ENCODE measurements at places on chromosomes 3 and 15. TPM values are rescaled to one million over a fixed set of nuclear protein-coding genes. Genes with fewer than 3 reads are reported as not detected.

GRCh38 chr3:150023239-150023636 is 52.5 kb upstream of the PFN2 start:
- no peak for DNase-seq

GRCh38 chr15:25789616-25789999 is 73.5 kb downstream of the ATP10A start:
- DNase-seq = peak; percentile 10

- no peak for DNase-seq
Measured at GRCh38 chr3:140233702-140234101, 298.7 kb downstream of the CLSTN2 start.

GRCh38 chr15:83846847-83847246 is 192.9 kb downstream of the ADAMTSL3 start:
- DNase-seq = no peak

GRCh38 chr15:100879464-100880138 is at the start of gene ALDH1A3:
ALDH1A3 (plus strand) TSS chr15:100879831; CDS start chr15:100879908, 77 bp downstream.
- DNase-seq = no peak

DNA sequence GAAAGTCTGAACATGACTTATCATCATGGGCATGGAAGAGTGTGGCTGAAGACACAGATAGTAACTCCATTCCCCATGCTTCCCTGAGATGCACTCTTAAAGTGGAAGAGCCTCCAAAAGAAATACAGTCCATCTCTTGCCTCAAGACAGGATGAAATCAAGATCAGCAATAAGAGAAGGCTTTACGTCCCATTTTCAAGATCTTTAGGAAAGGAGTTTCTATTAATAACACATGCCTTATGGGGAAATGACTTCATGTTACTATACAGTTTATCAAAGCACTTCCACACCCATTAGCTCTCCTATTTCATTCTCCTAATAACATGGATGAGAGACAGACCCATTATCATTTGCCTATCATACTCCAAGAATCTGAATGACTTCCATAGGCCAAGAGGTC is 6.1 kb upstream of the KBTBD12 start:
- DNase-seq = no peak

GRCh38 chr3:98501863-98502576 is 4.5 kb downstream of the OR5K2 start:
- DNase-seq = no peak

GRCh38 chr3:185976100-185976499 is 38.3 kb upstream of the TRA2B start:
- no peak for DNase-seq

DNA sequence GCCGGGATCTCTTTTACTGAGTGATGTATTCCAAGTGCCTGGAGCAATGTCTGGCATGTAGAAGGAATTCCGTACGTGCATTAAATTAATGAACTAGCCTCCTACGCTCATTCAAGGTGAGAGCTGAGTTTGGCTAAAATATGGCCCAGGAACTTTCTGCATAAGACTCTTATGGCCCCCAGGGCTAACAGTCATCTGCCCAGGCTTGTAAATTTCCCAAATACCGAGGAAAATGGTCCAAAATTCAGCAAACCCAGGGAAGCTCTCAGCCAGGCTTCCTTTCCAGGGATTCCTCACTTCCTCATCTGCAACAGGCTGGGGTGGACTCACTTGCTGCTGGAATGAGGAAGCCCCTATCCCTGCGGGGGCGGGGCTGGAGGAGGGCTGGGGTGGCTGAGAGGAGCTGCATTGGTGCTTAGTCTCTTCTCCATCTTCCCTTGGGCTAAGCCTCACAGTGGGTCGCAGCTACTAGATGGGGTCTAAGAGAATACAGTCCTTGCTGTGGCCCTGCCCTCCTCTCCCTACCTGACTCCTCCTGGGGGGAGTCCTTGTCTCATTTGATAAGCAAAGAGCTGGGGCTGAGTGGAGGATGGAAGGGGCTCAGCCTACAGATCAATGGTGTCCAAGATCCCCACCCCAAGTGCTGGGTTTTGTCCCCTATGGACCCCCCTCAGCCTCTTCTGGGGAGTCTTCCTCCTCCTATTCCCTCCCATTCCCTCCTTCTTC is 28.5 kb upstream of the APOD start:
- DNase-seq = no peak

DNA sequence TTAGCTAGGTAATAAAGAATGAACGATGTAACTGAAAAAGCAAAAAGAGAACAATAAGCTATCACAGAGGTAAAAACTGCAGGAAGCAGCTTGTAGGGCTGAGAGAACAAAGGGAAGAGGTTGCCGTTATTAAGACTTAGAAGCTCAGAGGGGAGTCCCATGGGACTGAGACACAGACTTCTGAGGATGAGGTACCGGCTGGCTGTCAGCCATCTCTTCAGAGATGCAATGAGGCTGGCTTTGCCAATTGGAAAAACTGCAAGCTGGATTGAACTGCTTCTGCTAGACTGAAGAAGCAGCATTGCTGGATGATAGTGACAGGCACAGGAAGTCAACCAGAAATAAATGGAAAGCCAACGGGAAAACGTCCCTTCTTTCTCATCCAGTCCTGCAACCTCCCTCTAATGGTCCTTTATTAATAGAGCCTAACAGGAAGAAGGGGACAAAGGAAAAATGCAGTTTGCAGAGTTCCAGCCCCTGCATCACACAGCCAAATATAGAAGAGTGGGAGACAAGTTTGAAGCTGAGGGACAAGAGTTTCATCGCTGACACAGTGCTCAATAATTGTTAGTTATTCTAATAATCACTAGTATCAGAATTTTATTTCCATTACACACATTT is 21.1 kb upstream of the KLHL6 start:
- no peak for DNase-seq

TMC3 gene
- not detected for total RNA-seq

PRTG gene
- total RNA-seq = 0.30 TPM

LEKR1 gene
- total RNA-seq = 0.64 TPM

HYAL1 gene
- not detected for total RNA-seq
